Prostate gland (tissue), 2 donors: ENCODE measurements at places on chromosomes 16 and 17.

- H3K27me3 ChIP-seq, result no peaks in the 10 kb centered on the region
- peak; percentile 74 for DNase-seq
- peak overlapping the region; percentile 76 for H3K27ac ChIP-seq
These were observed 2.8 kb downstream of the MT1X start for GRCh38 chr16:56684926-56685590.

- H3K27me3 ChIP-seq, result no peaks in the 10 kb centered on the region
- H3K4me3 ChIP-seq, result no peak overlapping the region
- H3K27ac ChIP-seq, result no peak overlapping the region
- no peak for DNase-seq
- H3K4me1 ChIP-seq, result no peaks in the 10 kb centered on the region
- H3K36me3 ChIP-seq, result peaks cover 2% of the 10 kb centered on the region
These were observed 120.4 kb upstream of the C17orf78 start for GRCh38 chr17:37255432-37255831.

DNA sequence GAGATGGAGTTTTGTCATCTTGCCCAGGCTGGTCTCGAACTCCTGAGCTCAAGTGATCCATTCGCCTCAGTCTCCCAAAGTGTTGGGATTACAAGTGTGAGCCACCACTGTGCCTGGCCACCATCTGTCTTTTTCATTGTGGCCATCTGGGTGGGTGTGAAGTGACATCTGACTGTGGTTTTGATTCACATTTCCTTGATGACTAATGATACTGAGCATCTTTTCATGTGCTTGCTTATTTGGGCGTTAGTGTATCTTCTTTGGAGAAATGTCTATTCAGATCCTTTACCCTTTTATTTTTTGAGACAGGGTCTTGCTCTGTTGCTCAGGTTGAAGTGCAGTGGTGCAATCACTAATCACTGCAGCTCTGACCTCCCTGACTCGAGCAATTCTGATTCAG, 53.9 kb upstream of the ERN1 start:
- no peak overlapping the region for H3K4me3 ChIP-seq
- H3K4me1 ChIP-seq, result no peaks in the 10 kb centered on the region
- DNase-seq, result no peak
- H3K27me3 ChIP-seq, result no peaks in the 10 kb centered on the region
- no peak overlapping the region for H3K27ac ChIP-seq

DNA sequence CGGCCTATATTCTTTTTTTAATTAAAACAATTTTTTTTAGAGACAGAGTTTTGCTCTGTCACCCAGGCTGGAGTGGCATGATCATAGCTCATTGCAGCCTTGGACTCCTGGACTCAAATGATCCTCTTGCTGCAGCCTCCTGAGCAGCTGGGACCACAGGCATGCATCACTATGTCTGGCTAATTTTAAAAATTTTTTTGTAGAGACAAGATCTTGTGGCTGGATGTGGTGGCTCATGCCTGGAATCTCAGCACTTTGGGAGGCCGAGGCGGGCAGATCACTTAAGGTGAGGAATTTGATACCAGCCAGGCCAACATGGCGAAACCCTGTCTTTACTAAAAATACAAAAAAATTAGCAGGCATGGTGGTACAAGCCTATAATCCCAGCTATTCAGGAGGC, 54.8 kb upstream of the MSI2 start:
- H3K27me3 ChIP-seq, result no peaks in the 10 kb centered on the region
- H3K4me1 ChIP-seq, result no peaks in the 10 kb centered on the region
- H3K36me3 ChIP-seq, result no peaks in the 10 kb centered on the region
- DNase-seq, result no peak
- no peak overlapping the region for H3K27ac ChIP-seq

DNA sequence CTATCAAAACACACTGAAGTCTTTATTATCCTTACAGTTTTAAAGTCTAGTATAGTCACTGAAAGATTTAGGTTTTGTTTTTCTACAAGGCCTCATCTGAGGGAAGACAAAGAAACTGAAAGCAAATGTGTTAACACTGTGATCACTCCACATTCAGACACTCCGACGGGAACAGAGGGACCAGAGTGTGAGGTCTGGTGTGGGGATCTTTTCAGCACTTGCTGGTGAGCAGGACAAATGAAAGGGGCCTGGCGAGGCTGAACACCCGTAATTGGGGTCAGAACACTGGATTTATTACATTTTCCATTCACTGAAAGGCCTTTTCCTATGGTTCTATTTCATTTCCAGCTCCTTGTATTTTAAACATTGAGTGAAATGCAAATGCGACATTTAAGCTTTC, 910.5 kb downstream of the CDH11 start:
- no peaks in the 10 kb centered on the region for H3K27me3 ChIP-seq
- H3K4me1 ChIP-seq, result no peaks in the 10 kb centered on the region
- no peak for DNase-seq
